NCI-H2081 treated with DMSO at 0.1 percent for 48 hours (cell line): ENCODE measurements at places on chromosomes 4 and X.
A peak's percentile ranks its signal among the peaks of the same experiment; 100 is the strongest.

GRCh38 chr4:30256116-30256832, 463.9 kb upstream of the PCDH7 start:
- peak; percentile 17 for DNase-seq

DNA sequence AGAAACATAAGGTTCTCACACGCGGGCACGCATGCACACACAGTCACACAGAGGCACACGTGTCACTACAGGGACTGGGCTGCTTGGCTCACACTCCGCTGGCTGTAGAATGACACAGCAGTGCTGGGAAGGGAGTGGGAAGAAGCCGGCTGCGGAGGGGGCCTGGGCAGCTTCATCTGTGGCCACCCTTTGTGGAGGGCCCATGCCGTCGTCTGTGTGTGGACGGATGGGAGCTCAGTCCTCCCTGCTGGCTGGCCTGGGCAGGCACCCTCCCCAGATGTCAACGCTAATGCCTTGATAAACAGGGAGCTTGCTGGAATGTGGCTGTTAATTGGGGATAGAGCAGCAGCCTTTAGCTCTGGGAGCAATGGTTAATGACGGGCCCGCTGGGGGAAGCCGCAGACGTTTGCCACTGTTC, 621.1 kb downstream of the BCOR start:
- no peak for DNase-seq

- DNase-seq, result no peak
Measured at GRCh38 chr4:138177278-138177968, 64.7 kb downstream of the SLC7A11 start.

- DNase-seq, result no peak
Measured at GRCh38 chr4:77493120-77493752, 112.4 kb upstream of the CXCL13 start.

DNA sequence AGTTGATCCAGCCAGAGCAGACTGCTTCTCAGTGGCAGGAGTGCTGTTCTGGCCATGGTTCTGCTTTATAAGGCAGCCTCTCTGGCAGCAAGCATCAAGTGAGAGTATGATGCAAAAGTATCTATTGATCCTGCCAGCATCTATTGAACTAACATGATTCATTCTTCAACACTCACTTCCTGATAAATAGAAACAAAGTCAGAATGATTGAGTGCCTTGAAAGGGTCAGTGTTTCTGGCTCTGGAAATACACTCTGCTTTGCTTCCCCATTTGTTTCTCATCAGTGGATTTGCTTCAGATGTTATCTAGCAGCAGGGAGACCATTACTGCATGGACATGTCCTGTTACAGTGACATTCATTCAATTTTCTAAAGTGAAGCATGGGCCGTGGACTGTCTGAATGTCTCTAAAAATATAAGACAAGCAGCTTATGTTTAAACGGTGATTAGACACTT, 66.2 kb upstream of the FRAS1 start:
- no peak for DNase-seq

DNA sequence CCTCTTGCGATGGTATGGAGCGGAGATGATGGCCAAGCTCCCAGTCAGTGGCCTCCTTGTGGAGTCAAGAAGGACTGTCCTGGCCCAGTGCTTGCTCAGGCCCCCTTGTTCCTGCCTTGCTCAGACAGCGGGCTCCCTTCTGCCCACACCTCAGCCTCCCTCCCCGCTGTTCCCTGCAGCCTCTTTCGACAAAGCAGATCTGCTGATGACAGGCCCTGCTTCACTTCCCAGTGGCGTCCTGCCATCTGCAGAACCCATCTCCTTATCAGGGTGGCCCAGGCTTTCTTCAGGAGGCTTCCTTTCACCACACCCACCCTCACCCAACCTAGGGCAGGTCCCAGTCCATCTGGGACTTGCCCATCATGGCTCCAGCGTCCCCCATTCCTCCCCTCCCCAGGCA, 80.0 kb downstream of the CLDN34 start:
- no peak for DNase-seq

DNA sequence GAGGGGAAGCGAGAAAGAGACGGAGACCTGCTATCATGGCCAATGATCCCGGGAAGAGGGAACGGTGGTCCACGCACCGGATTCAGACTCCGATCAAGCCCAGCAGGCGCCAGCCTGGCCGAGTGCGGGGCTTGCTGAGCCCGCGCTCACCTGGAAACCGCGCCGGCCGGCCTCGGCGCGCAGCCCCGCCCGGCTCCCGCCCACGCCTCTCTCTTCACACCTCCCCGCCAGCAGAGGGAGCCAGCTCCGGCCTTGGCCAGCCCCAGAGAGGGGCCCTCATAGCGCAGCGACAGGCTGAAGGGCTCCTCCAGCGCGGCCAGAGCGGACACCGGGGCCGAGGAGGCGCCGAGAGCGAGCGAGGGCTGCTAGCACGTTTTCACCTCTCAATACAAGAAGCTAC, 36.8 kb upstream of the SPANXN2 start:
- DNase-seq, result no peak

DNA sequence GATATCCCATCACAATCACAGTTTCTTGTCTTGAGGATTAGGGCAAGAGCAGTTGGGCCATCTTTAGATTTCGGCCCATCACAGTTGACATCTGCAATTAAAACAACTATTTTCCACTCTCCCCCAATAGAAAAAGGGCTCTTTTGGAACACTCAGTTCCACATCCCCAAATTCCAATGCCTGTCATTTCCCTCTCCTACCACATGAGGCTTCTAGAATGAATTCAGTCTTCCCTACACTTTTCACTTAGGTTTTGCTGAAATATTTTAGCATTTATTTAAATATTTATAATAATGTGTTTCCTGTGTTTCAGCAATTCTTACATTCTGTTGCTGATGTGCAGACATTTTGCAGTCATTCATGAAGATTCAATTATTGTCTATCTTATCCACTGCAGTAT, 118.4 kb downstream of the COX18 start:
- no peak for DNase-seq

DNA sequence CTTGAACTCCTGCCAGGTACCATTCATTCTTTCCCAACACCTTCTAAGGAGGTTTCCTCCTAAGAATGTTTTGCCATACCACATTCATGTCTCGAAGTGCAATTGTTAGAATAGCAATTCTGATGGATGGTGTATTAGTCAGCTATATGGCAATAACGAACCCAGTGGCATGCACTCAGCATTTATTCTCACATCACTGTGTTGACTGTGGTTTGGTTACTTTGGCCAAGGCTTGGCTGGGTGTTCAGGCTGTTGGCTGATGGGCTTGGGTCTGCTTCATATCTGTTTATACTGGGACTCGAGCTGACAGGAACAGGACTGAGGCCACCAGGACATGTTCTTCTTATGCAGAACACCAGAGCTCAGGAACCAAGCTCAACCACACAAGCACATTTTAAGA, 31.7 kb downstream of the PSAPL1 start:
- no peak for DNase-seq

- DNase-seq, result no peak
Measured at GRCh38 chr4:2007804-2008670, 737 bp downstream of the NELFA start.

- no peak for DNase-seq
Measured at GRCh38 chrX:126165721-126166461, at the start of gene DCAF12L2. Gene DCAF12L2 (minus strand): TSS chrX:126166289. CDS start chrX:126165924, 365 bp downstream.

DNA sequence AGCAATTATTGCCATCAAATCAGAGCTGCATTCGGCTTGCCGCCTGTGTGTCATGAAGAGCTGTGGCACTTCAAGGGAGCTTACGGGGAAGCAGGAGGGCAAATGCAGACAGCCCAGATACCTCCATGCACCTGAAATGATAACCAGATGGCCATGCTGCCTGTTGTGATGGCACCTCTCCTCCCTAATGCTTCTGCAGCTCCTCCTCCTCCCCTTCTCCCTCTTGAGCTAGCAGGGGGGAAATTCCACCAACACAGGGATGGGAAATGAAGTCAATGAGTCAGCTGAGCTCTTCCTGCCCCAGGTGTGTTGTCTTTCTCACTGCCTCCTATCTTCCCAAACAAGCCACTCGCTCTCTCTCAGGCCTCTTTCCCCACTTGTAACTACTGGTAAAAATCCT, 565.0 kb downstream of the BCOR start:
- DNase-seq, result no peak

DNA sequence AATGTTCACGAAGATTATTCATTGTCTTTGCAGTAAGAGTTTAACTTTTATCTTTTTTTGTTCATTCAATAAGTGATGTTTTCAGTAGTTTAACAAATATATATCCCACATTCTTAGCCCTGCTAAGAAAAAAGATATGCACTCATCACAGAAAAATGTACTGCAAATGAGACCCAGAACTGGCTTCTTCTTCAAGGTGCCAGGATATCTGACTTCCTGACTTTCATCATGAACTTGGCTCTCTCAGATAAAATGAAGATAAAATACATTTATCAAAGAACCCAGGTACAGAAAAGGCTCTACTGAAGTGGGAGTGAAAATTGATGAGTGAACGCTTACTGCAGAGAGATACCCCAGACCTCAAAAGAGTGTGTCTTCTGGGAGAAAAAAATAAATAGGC, 177.8 kb upstream of the DKK2 start:
- DNase-seq, result no peak

DNA sequence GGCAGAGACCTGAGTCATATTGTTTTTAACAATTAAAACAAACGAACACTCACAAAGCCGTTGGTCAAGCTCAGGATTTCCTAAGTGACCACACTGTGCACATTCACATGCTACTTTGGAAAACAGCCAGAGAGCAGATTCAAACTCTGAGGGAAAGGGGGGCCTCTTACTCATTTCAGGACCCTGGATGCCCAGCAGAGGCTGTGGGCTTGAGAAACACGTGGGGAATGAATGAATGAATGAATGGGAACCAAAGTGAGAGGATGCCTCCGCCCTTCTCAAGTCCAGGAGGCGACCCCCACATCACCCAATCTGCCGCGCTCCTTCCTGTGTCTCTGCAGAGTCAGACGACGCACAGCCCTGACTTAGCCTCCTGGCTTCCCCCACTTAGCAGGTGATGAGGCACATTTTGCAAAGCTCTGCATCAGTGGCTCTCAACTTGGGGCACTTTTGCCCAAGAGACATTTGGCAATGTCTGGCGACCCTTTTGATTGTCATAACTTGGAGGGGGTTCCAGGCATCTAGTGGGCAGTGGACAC, 76.0 kb downstream of the ABLIM2 start:
- no peak for DNase-seq

GRCh38 chrX:25084446-25084845, 68.7 kb upstream of the ARX start:
- DNase-seq, result no peak

DNA sequence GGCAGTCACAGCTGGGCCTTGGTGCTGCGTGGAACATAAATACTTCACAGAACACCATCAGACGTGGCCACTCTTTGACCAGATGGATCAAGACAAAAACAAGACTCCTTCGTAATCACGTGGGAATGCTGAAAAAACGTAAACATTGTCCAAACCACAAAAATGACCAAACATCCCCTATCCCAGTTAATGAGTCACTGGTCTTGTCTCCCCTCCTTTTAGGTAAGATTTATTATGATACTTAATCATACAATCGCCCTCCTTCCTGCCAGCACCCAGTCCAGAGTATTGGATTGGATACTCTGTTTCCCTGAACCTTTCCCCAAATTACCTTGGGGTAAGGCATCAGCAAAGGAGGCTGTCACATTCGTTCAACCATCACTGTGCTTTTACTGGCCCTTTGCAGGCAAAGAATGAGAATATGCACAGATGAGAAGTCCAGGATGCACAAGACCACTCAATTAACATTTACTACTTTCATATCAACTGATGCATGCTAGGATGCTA, 601 bp upstream of the TCEANC start:
- DNase-seq, result no peak

GRCh38 chr4:15291122-15291521, 136.7 kb upstream of the C1QTNF7 start:
- DNase-seq, result no peak

DNA sequence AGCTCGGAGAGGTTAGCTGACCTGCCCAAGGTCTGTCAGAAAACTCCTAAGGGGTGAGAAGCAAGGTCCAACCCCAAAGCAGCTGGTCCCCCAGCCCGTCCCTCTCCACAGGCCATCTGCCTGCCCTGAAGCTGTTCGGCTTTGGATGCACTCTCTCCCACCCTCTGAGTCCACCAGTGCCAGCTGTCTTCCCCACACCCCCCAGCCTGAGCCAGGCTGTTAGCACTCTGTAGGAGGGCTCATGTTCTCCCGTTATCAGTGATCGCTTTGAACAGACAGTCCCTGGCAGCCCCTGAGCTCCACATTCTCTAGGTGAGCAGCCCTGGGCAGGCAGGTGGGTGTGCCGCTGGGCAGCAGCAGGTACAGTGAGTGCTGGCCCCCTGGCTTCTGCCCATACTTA, 16.0 kb downstream of the ZNF185 start:
- no peak for DNase-seq

DNA sequence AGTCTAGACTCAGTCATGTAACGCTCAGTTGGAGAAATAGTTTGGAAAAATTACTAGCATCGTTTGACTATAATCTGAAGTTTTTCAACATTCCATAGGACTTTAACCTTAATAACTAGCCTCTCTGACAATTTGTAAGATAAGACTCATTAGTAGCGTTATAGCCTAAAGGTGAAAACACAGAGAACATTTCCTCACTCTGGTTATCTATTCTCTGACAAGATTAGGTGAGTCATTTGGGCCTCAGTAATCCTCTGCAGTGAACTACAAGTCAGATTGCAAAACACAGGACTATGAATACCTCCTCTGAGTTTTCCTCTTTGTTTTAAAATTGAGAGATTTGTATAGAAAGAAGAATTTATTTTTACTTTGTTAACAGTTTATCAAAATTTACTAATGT, 31.8 kb upstream of the PDLIM5 start:
- no peak for DNase-seq

DNA sequence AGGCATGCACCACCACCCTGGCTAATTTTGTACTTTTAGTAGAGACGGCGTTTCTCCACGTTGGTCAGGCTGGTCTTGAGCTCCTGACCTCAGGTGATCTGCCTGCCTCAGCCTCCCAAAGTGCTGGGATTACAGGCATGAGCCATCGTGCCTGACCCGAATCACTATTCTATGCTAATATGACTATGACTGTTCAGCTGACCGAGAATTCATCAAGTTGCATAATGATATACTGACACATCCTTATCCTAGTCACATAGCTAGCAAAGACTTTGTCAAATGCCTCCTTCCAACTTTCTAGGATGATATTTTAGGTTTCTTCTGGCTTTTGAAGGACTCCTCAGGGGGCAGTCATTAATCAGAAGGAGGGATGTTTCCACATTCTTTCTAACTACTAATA, 4.8 kb upstream of the GPM6B start:
- DNase-seq, result no peak

- DNase-seq, result no peak
Measured at GRCh38 chrX:71183341-71183740, 38.7 kb downstream of the NLGN3 start.

DNA sequence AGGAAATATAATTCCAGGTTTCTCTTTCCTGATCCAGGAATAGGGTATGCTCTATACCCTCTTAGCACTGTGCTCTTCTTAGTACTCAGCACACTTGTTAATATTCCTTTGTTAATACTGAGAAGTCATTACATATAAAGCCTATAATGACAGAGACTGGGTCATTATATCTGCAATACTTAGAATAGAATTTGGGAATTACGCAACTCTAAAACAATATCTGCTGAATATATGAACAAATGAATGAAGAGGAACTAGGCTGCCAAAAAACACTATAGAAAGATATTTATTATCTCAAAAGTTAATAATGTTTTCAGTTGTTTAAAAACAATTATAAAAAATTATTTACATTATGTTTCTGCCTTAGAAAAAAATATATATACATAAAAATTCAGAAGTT, 36.4 kb upstream of the ANKRD50 start:
- DNase-seq, result no peak
